ENCODE measurements at places on chromosomes 7 and 10.

- DNase-seq: no peak
Measured at GRCh38 chr7:28903730-28904577, 54.2 kb downstream of the TRIL start.

GRCh38 chr10:7551950-7552716 is 114.6 kb downstream of the ITIH5 start:
- peak; percentile 14 for DNase-seq

DNA sequence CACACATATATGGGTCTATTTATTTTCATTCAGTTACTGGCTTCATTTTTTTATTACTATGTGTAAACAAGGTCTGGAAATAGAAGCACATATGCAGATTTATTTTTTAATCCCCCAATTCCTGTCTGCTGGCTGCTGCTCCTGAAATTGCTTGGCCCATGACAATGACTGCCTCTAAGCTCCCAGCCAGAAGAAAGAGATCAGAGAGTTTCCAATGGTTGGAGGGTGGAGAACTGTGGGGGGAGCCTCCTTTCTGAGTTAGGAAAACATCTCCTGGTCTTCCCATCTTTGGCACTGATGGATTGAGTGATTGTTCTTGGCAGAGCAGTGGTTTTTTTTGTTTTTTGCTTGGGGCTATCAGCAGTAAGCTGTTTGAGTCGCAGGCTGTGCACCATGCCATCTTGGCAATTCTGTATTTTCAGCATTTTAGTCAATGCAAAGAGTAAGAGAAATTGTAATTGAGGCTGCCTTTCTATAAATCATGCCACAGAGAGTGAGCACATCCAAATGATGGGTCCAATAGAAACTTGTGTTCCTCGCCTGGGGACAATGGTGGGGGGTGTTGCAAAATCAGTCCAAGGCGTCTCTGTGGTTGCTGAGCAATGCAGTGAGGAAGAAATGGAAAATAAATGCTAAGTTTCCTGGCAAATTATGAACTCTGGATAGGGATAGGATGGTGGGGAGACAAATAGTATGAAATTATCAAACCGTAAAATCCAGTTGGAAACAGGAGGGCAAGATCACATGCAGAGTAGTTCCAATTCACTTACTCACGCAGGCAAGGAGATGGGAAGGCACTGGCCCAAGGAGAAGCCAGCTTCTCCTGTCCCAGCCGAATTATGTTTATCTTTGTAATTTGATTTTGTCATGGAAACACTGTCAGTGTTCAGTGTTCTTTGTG is 382.4 kb downstream of the SORCS3 start:
- peak; percentile 46 for DNase-seq

- peak; percentile 4 for DNase-seq
Measured at GRCh38 chr7:148419856-148420832, 170.4 kb upstream of the C7orf33 start.

- peak; percentile 75 for DNase-seq
Measured at GRCh38 chr7:25752967-25753791, 398.8 kb upstream of the NFE2L3 start.

DNA sequence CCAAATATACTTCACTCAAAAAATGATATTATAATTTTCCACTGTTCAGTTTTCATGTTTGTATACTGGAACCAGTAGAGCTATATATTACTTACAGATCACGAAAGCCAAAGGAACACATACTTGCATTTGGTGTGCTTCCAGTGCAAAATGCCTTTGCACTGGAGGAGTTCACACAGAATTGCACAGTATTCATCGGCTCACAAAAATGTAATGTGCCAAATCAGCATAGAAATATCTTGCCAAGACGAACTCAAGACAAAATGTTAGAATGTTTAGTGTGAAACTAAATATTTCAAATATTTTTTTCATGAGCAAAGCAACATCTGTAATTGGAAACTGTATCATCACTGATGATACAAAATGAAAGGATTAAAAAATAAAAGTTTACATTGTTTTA is 646.2 kb upstream of the SEMA3D start:
- DNase-seq: peak; percentile 16

GRCh38 chr7:37666026-37666799 is 17.4 kb upstream of the GPR141 start:
- DNase-seq: no peak

DNA sequence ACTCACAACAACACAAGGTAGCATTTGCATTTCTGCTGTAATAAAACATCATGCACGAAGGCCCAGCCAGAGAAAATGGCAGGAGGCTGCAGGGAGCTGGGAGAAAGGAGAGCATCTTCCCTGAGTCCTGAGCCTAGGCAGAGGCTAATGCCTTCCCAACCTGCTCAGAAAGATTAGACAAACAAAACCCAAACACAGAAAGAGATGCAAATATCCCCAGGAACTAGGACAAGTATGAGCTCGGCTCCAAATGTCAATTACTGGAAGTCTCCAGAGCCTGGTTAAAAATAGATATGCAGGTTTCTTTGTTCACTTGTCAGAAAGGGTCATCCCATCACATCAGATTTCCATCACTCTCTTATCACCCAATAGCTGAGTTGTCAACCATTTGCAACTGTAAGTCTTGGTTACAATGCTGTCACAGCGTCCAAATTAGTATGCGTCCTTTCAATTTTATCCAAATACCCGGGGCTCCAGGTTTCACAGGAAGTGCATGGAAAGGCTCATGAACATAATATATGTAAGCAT is 316.5 kb upstream of the CELF2 start:
- no peak for DNase-seq

DNA sequence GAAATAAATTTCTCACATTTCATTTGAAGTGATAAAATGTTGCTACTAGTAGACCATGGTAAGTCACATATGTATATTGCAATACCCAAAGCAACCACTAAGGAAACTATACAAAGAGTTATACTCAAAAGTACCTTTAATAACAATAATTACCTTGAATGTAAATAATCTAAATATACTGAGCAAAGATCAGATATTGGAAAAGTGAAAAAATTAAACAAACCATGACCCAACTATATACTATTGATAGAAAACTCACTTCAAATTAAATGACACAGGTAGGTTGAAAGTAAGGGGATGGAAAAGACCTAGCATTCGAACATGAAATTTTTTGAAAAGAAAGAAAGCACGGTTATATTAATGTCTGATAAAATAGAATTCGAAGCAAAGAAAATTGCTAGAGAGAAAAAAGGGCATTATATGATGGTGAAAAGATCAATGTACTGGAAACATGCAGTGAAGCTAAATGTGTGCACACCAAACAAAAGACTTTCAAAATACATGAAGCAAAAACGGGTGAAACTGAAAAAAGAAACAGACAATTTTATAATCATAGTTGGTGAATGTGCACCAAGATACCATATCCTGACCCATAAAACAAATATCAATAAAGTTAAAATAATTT is 29.1 kb downstream of the TFPI2 start:
- DNase-seq: no peak

DNA sequence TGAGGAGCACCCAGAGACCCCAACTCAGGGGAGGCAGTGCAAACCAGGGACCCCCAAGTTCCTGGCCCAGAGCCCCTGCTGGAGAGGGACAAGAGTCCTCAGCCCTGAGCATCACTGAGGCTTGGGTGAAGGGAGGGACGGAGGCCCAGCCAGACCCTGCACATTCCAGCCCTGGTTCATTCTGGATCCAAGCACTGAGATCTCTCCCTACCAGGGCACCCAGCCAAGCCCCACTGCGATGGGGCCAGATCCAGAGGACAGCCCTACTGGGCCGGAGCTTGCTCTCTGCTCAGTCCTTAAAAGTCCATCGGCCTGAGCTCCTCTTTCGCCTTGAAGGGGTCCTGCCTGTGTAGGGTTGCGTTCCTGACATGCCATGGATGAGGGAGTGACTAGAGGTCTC is 40.5 kb upstream of the RABGEF1 start:
- peak; percentile 62 for DNase-seq

DNA sequence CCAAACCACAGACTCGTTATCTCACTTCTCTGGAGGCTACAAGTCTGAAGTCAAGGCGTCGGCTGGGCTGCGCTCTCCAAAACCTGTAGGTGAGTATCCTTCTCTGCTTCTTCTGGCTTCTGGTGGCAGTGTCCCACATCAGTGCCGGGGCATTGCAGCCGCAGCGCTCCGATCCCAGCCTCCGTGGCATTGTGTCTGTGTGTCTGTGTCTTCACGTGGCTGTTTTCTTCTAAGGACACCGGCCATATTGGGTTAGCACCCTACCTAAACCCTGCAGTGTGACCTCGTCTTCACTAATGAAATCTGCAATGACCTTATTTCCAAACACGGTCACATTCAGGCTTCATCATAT is 584.9 kb upstream of the COBL start:
- no peak for DNase-seq

DNA sequence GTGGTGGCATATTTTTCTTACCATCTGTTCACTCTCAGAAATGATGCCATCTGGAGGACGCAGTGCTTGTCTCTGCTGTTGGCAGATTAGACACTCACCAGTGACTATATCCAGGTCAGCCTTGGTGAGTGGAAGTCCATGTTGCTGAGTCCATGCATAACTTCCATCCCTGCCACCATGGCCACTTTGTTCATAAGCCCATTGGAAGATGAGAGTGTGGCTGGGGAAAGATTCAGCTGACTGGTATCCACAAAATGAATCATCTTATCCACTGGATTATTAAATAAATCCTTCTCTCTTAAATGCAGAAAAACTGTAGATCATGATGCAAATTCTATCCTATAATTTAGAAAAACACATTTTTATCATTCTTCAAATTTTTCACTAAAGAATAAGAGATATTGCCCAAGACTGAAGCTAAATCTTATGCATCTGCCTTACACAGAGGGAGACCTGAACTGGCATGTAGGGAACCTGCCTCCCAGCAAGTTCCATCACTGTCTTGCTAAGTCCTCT is 726.9 kb downstream of the TNS3 start:
- DNase-seq: peak; percentile 21

DNA sequence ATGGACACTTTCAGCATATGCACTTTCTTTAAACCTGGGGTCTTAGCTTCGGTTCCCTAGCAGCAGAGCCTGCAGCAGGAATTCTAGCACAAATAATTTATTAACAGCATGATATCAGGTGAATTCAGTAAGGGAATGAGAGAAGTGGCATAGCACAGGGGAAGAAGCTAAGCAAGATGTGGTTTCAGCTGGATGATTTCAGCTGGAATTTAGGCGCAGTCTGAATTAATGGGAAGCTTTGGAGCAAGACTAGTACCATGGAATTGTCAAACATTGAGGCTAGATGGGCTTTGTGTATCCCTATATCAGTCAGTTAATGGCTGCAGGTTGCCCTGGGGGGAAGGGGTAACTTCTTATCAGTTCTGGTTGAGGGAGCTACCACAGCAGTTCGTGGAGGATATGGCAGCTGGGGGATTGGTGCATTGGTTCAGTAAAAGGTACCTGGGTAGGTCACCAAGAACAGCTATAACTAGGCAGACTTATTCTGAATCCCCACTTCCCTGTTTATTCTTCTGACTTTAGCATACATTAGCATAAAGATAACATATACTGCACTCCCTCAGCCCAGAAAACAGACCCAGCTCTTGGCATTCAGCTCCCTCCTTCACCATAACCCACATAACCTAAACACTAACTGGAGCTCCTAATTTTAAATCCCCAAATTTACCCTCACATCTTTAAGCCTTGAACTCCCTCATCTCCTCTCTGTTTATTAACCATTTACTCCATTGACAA is 46.8 kb upstream of the NAMPT start:
- no peak for DNase-seq

DNA sequence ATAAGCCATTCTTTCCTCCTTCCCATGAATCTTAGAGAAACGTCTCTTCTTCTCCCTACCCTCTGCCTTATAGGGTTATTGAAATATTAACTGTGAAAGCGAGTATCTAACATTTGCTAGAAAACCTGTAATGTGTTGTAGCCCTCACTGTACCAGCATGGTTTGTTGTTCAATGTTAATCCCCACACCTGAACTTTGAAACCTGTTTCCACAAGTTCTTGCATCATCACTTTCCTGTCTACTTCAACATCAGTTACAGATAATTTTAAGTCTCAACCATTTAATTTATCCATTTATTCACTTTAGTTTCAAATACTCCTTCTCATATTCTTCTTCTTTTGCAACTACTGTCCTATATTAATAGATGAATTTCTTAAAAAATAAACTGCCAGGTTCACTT is 148.2 kb downstream of the ETV1 start:
- DNase-seq: no peak

GRCh38 chr7:13016036-13016581 is 328.7 kb downstream of the ARL4A start:
- DNase-seq: no peak

DNA sequence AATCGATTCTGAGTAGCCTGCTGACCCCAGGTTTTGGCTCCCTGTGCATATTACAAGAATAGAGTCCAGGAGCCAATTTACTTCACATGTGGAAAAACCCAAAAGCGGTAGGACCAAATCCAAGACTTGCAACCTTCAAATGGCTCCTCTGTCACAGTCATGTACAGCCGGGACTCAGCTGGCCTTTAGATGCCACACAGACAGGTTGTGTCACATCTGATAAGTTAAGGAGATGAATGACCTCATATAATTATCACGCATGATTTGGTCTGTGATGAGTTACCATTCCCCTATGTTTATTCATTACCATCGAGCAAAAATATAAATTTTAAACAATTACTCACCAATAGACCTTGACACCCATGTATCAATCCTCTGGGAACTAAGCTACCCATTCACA is 14.2 kb downstream of the CACNA2D1 start:
- DNase-seq: no peak

DNA sequence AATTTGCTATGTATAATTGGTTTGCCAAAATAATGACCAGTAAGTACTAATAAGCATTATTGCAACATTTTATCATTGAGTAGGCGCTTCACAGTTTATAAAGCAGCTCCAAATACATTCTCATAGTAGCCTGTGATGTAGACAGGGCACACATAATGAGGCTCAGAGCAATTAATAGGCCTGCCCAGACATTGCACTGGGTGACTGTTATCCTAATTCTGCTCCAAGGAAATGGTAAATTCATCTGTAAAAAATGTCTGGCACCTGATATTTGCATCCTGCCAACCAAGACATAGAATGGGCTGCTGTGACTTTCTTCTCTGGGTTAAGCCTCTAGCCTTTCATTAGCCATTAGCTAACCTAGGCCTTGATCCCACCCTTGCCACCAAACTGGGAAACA is 97.6 kb downstream of the SEM1 start:
- no peak for DNase-seq

DNA sequence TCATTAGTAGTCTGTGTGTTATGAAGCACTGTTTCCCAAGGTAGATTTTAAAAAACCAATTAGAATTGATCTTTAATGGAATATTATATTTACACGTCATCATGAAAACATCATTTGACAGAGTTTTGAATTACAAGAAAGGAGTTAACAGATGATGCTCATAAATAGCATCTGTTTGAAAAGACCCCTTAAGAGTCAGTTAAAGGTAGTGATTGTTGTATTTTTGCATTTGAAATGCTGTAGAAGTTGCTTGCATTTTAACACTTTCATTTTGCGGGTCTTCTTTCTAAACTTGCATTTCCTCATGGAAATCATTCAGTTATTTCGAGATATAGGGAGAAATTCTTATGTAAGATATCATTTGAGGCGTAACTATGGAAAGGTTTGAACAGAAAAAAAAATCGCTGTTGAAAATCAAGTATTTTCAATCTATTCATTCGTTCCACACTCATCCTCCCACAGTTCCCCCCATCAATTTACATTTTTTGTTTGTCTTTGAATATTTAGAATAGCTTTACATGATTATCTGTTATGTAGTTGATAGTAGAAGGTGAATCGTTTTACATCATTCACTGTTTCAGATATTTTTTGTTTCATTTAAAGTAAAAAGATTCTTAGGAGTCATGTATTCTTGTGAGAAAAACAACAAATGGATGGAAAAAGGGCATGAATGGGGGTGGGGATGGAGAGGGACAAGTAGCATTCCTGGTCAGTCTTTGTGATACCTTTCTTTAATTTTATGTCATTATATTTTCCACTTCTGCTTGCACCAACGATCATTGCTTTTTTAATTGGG is 3.0 kb upstream of the SKIDA1 start:
- DNase-seq: peak; percentile 74

All from astrocyte of the hippocampus (primary cell).